NCI-H1417 treated with DMSO at 0.1 percent for 48 hours (cell line): ENCODE measurements at places on chromosomes 7 and 10.

DNA sequence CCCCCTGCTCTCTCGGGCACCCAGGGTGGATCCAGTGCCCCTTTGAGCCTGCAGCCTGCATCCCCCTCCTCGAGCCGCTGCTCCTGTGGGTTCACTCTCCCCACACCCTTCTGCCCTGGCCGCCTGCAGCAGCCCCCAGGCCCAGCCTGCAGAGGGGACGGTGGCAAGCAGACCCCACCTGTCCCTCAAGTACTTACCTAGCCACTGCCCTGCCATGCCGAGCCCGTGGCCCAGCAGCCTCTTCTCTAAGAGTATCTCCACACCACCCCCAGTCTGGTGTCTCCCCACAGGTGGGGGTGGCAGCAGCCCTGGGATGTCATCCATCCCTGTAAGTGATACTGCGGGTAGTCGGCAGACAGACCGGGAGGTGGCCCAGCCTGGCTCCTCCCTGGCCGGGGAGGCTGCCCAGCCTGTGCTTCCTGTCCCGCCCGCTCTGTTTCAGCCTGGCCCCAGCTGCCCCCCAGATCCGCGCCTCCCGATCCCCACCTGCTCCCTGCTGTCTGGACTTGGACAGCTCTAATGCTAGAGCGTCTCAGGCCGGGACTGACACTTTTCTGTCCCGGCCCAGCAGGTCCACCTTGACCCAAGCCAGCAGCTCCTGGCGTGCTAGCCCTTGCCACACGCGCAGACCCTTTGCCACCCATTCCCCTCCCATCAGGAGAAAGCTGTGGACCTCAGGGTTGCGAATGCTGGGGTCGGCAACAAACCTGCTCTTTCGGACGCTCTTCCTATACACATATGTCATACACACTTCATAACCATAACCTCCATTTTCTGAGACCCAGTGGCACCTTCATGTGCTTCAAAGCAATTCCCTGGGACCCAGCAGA, 25.0 kb downstream of the YKT6 start:
- DNase-seq, result no peak

DNA sequence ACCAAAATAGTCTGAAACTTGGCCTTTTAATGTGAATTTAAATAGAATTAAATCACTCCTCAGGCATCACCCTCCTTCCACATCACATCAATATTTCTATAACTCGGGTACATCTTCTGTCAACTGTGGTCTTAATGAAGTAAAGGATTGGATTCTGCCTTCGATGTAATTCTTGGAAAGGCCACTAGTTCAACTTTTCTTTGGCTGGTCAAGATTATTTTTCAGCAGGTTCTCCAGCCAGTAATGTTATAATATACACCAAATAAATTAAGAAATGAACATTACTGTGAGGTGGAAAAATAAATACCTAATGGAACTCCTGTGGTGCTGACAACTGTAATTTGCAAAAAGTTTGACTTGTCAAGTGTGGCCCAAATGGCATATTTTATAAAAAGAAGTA, 9.7 kb upstream of the SLC16A9 start:
- DNase-seq, result no peak

- DNase-seq, result no peak
Measured at GRCh38 chr7:149023662-149024061, 4.6 kb downstream of the PDIA4 start.

- no peak for DNase-seq
Measured at GRCh38 chr10:68668231-68668630, 52.8 kb upstream of the CCAR1 start.

DNA sequence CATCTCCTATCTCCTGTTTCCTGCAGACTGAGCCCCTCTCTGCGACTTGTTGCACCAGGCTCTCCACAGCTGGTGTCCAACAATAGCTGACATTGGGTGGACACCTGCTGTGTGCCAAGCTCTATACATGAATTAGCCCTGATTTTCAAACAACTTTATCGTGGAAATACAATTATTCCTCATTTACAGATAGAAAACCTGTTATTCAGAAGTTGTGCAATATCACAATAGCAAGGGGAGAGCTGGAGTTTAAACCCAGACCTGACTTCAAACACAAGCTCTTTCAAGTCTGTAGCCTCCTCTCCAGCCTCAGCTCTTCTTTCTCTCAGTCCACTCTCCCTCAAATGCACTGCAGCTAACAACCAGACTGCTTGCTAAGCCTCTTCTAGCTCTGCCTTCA, 168.8 kb downstream of the HECW1 start:
- no peak for DNase-seq
